Suppressor macrophage treated with lipopolysaccharide for 1 hour (primary cell): ENCODE measurements at places on chromosomes 5 and 9.

DNA sequence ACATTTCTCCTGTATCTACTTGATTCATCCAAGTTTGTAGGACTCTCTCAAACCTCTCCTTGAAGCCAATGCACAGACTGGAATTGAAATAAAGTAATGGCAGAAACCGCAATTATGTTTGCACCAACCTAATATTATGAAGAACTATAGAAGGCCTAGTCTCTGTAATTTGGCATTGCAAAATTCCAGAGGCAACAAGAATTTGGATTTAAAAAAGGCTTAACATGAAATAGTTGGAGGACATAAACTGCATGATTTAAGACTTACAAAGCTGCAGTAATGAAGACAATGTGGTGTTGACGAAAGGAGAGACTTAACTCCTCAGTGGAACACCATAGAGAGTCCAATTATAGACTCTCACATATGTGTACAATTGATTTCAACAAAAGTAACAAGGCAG, 117.8 kb upstream of the MINAR2 start:
- DNase-seq, result no peak

DNA sequence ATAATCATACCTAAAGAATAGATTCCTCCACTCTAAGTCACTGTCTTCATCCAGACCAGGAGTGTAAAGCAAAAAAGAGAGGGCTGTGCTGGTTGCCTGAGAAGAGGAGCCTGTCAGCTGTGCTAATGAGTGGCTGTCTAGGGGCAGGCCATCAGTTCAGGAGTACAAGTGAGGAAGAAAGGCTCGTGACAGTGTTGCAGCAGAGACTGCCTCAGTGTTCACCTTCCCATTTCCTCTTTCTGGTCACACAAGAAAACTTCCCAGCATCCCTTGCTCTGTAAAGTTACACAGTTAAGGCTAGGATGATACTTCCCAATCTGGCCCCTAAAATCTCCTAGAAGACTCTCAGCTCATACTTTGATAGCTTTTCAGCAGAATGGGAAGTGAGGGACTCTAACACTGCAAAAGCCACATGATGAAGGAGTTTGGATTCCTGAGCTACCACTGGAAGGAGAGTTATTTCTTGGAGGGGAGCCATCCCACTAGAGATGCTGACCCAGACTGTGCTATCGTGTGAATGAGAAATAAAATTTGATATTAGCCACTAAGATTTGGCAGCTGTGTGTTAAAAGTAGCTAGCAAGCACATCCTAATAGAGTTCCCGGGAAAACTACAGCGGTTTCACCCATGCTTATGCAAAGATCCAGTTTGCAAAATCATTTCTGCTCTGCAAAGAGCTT, 67.1 kb downstream of the ADAMTS12 start:
- peak; percentile 1 for DNase-seq

DNA sequence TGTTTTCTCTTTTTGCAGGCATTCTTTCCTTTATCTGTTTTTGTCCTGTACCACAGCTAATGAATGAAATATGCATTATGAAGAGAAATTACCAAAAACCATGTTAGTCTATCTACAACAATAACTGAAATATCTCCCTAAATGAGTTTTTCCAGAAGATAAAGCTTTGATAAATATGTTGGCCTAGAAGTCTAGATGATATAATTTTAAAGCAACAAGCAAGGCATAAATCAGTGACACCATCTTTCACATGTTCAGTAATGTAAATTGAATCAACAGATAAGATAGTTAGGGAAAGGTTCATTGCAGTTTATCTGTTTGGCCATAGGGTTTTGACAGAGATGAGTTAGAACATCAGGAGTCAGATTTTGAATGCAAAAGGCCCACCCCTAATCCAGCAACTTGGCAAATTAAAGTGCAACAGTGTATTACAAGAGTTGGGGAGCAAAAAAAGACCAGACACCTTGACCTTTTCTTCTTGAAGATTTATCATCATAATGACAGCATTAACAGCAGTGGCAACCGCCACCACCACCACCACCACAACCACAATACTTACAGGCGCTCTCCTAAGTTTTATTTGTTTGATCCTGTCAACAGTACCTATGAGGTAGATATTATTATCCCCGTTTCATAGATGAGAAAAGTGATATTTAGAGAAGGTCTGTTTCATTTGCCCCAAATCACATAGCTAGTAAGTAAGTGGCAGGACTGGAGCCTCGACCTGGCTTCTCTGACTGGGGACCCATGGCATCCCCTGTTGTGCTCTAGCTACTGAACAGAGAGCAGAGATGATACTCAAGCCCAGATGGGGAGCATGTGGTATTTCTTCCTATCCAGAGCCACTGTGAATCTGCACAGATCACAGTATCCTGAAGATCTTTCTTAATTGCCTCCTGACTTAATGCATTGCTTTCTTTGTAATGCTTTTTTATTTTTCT, 122.8 kb upstream of the DHFR start:
- DNase-seq, result no peak

DNA sequence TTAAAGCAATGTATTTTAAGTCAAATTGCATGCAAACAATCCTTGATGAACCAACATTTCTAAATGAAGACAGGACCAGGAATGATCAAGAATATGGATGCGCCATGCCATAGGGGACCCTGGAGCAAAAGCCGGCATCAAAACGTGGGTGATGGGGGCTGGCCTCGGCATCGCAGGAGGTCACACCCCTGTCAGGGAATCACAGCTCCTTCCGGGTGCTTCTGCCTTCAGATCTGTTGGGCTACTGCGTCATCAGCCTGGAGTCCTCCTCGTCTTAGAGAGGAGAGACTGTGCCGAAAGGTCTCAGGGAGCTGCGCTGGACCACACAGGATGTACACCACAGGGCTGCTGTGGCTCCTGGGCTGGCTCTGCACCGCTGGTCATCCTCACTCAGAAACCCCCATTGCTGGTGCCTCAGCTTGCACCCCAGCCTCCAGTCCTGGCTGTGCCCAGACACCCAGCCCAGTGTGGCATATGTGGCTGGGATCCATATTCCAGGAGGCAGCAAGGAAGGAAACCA, 152.9 kb upstream of the PPP1R26 start:
- no peak for DNase-seq

- DNase-seq, result no peak
These were observed 125.0 kb upstream of the SLC12A2 start for GRCh38 chr5:127958421-127959011.

DNA sequence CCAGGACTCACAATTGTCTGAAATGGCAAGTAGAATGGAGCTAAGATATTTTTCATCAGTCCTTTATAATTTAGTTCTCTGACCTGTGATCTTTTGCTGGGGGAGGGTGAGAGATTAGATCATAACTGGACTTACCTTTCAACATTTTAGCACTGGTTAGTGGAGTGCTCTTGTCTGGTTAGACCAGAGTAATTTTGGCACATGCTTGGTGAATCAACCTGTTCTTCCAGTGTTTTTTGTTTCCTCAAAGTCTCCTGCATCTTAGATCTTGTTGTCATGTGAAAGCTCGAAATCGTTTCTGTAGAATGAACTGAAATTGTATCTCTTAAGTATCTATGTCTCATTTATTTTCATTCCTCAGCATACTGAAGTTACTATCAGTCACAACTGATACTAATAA, 122.4 kb downstream of the TLE4 start:
- DNase-seq, result no peak

DNA sequence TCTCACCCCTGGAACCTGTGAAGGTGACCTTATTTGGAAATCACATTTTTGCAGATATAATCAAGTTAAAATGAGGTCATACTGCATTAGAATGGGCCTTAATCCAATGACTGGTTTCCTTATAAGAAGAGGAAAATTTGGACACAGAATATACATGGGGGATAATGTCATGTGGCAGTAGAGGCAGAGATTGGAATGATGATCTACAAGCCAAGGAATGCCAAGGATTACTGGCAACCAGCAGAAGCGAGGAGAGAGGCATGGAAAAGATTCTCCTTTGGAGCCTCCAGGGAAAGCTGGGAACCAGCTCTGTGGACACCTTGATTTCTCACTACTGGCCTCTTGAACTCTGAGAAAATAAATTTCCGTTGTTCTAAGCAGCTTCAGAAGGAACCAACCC, 20.2 kb upstream of the CEP78 start:
- DNase-seq, result no peak

DNA sequence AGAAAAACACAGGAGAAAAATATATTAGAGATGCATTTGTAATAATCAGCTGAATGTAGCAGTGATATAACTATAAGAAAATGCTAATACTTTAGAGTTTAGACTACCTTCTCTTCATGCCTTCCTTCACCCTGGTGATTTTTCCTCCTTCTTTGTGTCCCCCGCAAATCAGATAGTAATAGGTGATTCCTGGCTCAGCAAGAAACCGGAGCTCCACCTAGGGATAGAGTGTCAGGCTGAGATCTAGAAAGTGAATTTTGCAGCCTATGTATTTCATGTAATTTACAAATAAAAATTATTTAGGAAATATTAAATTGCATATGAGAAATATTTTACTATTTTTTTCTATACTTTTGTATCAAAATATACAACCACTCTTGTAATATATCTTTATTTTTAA, 109.8 kb upstream of the ST8SIA4 start:
- no peak for DNase-seq

DNA sequence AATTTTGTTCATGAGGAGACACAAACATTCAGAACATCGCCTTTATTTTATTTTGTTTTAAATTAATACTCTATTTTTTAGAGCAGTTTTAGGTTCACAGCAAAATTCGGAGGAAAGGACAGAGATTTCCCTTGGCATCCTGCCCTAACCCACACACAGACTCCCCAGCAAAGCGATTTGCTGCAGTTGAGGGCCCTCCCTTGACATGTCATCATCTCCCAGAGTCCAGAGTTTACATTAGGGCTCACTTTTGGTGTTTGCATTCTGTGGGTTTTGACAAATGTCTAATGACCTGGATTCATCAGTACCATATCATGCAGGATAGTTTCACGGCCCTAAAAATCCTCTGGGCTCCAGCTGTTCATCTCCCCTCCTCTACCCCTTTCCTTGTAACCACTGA, 33.6 kb upstream of the COL5A1 start:
- no peak for DNase-seq

- peak; percentile 22 for DNase-seq
These were observed 102.2 kb upstream of the MOCS2 start for GRCh38 chr5:53211799-53212198.

DNA sequence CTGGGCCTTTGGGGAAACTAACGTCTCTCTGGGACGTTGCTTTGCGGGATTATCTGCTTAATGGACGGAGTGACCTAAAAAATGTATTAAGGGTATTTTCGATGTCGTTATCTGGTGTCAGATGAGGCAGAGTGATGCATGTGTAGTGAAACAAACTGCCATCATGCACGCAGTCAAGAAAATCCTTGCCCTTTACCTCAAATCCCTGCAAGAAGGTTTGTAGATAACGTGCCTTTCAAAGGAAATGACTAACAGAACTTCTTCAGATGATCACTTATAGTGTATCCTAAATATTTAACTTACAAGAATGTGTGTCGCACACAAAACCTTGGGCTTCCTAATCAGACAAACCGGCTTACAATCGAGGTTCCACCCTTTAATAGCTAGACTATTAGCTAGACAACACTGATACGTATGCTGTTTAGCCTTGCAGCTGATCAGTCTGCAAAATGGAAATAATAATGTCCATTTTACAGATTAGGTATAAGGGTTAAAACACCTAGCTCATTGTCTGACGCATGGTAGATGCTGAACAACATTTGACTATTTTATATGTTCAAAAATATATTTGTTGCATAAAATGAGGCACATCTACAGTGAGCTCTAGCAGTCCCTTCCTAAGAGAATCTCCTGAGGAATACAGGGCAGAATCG, 541 bp upstream of the TBCA start:
- no peak for DNase-seq

DNA sequence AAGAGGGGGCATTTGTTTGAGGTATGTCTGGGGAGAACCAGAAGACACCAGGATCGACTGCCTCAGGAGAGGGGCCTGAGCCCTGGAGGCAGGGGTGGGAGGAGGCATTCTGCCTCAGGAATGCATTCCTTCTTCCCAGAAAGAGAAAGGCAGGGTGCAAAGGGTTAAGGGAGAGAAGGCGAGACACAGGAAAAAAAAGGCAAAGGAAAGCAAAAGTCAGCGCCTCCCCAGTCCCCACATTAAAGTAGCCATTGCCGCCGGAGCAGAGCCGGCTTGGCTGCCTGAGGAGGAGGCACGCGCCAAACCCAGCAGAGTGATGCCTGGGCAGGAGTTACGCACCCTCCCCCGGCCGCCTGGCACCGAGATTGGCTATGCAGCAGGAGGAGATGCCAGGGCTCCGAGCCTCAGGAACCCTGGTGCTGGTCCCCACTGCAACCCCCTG, 123.8 kb upstream of the PHYKPL start:
- no peak for DNase-seq

DNA sequence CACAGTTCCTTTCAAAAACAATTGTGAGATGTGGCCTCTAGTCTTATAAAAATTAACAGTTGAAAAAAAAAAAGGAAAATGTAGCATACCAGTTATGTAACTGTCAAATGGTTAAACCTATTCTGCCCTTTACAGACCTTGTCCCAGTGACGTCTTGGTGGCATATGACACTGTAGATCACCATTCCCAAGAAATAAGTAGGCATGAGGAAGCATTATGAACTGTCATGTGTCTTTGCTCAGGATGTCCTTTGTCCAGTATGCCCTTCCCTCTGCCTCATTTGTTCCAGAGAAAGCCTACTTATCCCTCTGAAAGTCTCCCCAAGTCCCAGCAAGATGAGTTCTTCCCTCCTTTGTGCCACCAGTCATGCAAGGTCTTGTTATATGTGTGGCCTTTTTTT, 63.2 kb downstream of the PAM start:
- DNase-seq, result no peak
